ENCODE measurements at places on chromosomes 5 and 9.
A peak's percentile ranks its signal among the peaks of the same experiment; 100 is the strongest.

GRCh38 chr5:154092356-154093141 lies 53.8 kb downstream of the MFAP3 start:
- DNase-seq = no peak

- DNase-seq = peak; percentile 47
These were observed 35.6 kb downstream of the SKIC3 start for GRCh38 chr5:95519151-95519550.

DNA sequence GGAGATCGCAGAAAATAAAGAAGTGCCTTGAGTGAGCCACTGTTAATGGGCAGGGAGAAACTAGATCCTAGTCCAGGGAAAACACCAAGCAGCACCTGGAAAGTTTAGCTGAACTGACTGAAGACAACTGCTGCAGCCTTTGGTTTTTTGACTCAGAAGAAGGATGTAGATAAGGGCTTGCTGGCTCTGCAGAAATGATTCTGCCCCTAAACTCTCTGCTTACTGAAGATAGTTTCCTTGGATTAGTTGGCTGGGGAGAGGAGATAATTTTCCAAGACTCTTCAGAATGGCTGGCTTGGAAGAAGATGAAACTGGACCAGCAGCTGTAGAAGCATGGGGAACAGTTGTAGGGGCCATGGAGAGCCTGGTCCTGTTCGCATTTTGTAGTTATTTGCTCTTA lies 471.8 kb downstream of the KDM4C start:
- no peak for DNase-seq

- DNase-seq = no peak
These were observed 8.5 kb upstream of the PRXL2C start for GRCh38 chr9:96663506-96664120.

DNA sequence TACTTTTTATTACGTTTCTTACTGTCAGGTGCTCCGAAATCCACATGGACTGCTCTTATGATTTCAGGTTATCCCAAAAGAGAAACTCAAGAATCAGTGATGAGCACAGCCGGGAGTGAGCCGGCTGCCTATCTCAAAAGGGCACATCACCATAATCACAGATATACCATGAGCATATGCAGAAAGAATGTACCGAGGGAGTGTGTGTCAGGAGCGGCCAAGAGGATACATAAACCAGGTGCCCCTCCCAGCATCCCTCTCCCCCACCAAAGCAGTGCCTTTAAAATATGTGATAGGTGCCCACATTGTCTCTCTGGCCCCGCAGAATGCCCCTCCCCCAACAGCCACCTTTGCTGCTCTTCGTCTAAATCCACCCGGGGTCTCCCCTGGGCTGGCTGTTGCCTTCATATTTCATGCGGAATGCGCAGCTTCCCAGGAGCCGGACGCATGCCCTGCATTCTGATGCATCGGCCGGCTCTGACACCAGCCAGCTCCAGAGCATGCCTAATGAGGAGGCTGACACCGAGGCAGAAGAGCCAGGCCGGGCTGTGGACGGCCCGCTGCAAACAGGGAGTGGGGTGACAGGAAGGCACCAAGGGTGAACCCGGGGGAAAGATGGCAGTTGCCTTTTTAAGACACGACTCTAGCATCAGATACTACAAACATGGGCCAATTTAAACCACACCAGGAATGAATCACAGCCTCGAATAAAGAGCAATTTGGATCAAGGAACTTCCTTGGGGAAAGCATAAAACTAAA lies 652.3 kb downstream of the BNC2 start:
- DNase-seq = no peak

- no peak for DNase-seq
These were observed 68.8 kb upstream of the HTR4 start for GRCh38 chr5:148723143-148723542.

DNA sequence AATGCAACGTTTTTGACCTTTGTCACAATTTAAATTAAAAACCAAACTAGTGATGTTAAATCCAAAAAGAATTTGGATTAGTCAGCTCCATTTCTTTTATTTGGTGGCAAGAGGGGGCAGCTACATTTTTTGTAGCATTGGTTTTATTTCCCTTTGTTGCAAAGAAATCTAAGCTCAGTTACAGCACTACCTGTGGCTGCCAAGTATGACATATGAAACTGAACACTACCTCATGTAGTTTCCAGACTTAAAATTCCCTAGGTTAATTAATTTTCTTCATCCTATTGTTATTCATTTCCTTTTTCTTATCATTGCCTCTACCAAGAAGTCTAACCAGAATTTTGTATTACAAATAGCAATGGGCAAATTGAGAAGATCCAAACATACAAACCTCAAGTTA lies 393.5 kb downstream of the BRINP1 start:
- no peak for DNase-seq

DNA sequence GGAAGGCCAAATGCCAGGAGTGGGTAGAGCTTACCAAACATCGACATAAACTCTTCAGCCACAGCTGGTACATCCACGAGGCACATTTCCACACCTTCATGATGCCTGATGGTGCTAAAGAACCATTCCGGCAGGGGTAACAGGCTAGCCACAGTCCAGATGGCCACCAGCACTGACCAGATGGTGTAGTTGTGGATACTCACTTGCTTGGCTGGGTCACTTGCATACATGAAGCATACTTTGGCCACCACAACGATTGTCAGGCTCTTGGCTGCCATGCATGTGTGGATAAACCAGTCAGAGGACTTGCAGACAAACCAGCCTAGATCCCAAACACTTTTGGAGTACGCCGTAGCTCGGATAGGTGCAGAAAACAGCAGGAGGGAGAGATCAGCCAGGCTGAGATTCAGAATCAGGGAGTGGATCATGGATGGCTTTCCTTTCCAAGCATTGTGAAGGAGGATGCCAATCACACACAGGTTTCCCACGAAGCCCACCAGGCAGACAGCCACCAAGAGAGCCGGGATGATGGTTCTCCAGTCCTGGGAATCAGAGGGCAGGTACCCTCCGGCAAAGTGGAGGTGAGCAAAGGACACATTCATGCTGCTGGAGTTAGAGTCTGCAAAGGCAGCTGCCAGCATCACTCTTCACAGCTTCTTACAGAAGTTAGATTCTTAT lies 378 bp downstream of the GPR151 start:
- DNase-seq = peak; percentile 68

DNA sequence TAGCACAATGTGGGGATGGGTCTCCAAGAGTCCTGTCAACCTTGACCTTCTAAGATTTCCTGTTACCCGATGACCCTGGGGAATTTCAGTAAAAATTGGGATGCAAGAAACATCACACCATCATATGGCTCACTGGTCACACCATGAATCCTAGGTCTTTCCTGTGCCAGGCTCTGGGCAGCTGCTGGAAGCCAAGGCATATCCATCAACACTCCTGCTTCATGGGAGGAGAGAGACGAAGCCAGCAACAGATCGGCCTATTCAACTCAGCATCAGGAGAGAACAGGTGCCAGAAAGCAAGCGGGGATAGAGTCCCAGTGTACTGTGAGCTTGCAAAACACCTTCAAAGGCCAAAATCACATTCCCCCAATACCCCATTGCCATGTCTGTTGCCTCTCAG lies 6.5 kb upstream of the NEK6 start:
- no peak for DNase-seq

DNA sequence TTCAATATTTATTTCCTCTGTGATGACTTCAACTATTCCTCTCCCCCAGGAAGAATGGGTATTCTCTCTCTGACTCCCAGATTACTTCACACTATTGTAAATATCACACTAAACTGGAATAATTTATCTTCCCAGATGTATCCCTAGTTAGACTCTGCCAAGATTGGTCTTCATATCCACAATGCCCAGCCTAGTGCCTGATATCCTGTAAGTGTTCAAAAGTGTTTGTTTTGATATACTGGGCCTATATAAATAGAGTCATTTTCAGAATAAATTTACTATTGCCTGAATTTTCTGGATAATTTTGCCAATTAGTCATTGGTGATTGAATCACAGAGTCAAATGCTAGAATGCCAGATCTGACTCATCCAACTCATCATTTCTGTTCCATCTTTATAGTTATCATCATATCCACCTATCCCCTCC lies 143.7 kb upstream of the TNC start:
- no peak for DNase-seq

GRCh38 chr5:64980176-64980575 lies 211.4 kb downstream of the CWC27 start:
- peak; percentile 14 for DNase-seq

GRCh38 chr5:63648376-63648775 lies 313.9 kb downstream of the HTR1A start:
- DNase-seq = no peak

DNA sequence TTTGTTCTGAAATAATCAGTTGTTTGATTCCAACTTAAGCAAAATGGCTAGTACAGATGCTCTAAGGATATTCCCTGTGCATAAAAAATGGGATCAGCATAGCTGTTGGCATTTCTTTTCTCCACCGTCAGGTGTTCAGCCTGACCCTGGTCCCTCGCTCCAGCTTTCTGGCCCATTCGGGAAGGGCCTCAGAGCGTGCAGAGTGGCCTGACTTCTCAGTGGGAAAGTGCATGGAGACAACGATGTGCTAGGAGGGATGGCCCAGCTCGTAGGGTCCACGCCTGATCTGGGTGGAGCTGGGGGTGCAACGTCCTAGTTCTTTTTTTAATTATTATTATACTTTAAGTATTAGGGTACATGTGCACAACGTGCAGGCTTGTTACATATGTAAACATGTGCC lies 319.1 kb upstream of the IRX4 start:
- DNase-seq = no peak

- no peak for DNase-seq
These were observed 29.8 kb upstream of the ALDOB start for GRCh38 chr9:101465326-101465915.

DNA sequence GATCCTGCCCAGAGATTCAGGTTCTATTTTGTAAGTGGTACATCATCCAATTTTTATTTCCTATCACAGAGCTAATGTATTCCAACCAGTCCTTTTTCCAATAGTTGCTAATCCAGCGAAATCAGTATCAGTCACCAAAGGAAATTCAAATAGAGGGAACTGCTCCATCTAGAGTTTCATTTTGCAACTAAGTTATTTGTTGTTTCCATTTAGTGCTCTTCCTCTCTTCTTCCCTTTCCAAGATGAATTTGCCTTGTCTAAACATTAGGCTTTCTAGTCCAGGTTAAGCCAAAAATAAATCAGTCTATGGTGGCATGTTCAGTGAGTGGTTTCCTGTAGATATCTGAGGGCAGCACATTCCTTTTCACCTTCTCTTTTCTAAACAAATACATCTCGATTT lies 79.8 kb upstream of the SPATA31D4 start:
- DNase-seq = no peak

DNA sequence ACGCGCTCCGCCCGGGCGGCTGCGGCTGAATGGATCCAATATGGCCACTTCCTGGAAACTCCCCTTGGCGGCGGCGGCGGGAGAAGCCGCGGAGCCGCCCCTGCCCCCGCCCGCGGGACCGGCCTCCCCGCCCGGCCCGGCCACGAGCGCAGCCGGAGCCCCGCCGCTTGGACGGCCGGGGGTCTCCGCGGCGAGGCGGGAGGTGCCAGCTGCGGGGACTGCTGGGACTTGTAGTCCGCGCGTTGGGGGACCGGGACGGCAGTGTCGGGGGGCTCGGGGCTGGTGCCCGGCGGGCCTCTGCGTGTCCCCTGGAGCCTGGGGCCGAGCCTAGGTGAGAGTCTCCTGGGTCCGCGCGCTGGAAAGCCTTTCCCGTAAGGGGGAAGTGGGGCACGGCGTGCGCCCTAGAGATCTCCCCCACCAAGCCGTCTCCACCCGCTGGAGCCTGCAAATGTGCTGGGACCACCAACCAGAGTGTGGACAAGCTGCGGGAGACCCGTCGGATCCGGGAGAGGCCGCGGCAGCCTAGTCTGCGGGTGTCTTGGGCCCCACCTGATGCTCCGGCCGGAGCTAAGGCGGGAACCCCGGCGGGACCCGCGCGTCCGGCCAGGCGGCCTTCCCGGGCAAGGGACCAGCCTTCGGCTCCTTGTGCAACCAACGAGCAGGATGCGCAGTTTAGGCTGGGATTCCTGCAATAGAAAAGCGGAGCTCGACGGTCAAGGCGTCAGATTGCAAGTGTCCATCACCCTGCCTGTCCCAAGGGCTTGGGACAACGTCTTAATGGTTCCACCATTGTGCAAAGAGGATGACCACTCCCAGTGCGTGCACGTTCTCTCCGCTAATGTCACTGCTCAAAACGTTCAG lies at the start of gene SEPTIN8:
Gene SEPTIN8, minus strand, starts transcription at position 31 of the 861 bp plus-strand sequence. CDS start 102 bp downstream, outside the sequence.
- DNase-seq = peak; percentile 71

- DNase-seq = no peak
These were observed 384.4 kb upstream of the PDE4D start for GRCh38 chr5:60277941-60278340.

DNA sequence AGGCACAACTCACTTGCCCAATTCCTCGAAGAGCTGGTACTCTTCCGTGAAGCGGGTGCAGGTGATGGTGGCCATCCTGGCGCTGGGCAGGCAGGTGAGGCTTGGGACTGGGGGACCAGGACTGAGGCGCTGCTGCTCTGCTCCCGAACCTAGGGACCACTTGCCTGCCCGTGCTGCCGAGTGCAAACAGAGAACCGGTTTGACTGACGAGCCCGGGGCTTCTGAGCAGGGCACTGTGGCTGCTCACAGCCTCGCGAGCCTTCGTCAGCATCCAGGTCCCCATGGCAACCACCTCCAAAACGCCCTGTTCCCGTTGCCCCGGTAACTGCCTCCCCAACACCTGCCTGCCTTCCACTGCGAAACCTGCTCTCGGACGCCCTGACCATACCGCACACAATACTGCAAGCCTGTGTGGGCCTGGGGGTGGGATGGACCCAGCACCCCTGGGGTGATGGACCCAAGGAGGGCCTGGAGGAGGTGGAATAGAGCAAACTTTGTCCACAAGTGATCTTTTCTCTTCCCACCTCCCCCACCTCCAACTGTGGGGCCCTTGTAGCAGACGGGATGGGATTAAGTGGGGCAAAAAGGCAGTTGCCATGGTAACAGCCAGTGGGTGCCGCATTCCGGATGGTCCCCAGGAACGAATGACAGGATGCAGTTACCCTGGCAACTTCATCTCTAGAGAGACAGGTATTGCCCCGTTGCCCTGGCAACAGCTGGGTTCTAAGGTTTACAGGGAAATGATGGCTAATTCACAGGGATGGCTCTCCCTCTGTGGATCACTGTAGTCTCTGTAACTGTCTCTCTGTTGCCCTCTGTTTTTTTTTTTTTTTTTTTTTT lies at the start of gene CAMK2A:
Gene CAMK2A, minus strand, starts transcription at position 223 of the 840 bp plus-strand sequence. Its CDS starts 148 bp downstream, at position 75.
- DNase-seq = peak; percentile 80

- no peak for DNase-seq
These were observed 139.6 kb upstream of the RANBP3L start for GRCh38 chr5:36441280-36441679.

- DNase-seq = no peak
These were observed 69.4 kb downstream of the EBF1 start for GRCh38 chr5:159030357-159030756.

DNA sequence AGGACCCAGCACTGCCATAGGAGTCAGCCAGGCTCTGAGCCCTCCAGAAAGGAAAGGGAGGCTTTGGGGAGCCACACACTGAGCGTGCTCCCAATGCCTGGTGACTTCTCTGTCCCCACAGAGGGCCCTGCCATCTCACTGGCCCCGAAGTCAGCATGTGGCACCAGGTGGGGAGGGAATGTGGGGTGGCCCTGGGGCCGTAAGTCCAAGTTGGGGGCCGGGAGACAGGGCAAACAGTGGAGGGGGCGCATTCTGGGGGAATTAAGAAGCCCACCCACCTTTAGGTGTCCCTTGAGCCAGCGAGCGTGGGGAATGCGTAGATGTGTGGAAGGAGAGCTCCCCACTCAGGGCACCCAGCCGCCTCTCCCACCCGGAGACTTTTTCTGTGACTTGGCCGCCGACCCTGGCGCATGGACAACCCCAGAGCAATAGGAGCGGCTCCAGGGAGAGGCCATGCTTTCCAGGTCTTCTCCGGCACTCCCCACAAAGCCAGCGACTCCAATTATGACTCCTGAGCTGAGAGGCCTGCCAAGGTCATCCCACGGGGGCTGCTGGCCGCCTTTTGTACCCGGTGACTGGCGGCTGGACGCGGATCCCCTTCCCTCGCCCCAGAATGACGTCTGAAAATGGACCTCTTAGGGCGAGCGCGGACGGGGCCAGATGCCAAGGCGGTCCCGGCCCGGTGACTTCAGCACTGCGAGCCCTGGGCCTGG lies 9.8 kb downstream of the IRX1 start:
- no peak for DNase-seq

All from cerebellum (tissue), 4 donors.